ENCODE measurements at places on chromosomes 11 and 22.

DNA sequence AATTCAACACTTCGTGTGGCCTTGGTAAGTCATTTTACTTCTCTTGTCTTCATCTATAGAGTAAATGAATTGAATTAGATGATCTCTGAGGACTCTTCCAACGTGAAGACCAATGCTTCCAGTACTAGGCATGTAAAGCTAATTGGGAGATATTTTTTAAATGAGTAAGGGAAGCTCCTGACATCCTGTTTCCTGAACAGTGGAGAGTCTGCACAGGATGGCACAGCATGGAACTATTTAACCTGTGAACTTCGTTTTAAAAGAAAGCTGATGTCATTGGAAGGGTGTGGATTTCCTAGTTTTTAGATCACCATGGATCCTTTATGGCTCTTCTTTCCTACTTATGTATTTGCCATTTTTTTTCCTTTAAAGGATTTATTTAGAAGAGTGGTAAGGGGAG, 48.4 kb upstream of the HSD17B12 start:
- DNase-seq = no peak

- DNase-seq = no peak
These were observed 87.5 kb downstream of the DDX10 start for GRCh38 chr11:108752297-108752751.

GRCh38 chr11:113685654-113686359, 20.3 kb downstream of the TMPRSS5 start:
- DNase-seq = no peak

DNA sequence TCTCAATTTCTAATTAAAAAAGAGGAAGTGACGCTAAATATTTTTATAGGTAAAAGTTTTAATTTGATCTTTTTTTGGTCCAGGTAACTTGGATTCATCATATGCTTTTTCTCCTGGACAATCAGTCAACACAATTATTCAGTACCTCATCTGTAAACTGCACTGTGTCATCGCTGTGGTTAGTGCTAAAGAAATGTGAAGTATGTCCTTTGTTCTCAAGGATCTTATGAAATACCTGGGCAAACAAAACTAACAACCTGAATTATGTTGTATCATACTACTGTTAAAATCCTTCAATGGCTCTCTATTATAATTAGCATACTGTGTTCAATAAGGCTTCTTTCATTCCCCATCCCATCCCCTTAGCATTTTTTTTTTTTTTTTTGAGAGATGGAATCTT, 19.9 kb upstream of the SCN3B start:
- no peak for DNase-seq

Measured in NCI-H2171 (cell line).